Stimulated activated CD4-positive, alpha-beta T cell treated with anti-CD3 and anti-CD28 coated beads, Interleukin-1b, Interleukin-23, amount 100 ng/mL, for 1 hour (primary cell): ENCODE measurements at places on chromosomes 12 and 14.

DNA sequence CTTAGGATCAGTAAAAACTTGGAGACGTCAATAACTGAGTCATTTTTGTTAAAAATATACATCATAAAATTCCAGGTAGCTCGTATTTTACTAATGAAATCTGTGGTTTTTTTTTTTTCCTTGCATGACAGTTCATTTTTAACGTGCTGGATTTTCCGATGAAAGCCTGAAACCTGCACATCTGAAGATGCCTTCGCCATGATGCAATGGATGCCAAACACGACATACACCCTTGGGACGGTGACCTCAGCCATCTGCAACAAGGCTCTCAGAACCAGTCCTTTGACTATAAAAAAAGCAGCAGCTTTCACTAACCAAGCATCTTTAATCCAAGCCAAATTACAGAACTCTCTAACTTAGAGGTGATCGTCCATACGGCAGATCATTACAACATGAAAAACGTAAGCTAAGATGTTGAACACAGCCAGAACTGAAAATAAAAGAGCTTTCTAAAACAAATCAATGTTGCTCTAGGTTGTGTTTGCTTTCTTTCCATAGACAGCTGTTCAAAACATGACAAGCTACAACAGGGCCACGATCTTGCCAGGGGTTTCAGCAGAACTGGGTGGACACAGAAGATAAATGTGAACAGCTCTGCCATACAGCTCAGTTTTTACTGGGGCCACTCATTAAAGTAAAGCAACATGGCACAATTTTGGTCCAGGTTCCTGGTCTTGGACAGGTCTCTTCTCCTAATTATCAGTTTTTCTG, 7.8 kb downstream of the NIN start:
- DNase-seq: no peak

DNA sequence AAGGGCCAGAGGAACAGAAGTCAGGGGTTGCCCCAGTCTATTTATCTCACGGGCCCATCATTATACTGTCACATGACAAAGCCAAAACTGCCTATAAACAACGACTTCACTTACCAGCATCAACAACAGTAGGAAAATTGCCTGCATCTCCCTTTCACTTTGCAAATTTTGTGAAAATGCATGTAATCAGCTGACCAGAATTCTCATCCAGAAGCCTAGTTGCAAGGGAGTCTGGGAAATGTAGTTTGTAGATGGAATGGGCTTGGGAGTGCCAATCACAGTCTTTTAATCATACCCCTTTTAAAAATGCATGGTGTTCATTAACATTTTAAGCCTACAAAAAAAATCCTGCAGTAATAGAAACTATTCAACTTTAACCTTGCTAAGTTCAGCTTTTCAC, 369.3 kb upstream of the TMPO start:
- DNase-seq: no peak

DNA sequence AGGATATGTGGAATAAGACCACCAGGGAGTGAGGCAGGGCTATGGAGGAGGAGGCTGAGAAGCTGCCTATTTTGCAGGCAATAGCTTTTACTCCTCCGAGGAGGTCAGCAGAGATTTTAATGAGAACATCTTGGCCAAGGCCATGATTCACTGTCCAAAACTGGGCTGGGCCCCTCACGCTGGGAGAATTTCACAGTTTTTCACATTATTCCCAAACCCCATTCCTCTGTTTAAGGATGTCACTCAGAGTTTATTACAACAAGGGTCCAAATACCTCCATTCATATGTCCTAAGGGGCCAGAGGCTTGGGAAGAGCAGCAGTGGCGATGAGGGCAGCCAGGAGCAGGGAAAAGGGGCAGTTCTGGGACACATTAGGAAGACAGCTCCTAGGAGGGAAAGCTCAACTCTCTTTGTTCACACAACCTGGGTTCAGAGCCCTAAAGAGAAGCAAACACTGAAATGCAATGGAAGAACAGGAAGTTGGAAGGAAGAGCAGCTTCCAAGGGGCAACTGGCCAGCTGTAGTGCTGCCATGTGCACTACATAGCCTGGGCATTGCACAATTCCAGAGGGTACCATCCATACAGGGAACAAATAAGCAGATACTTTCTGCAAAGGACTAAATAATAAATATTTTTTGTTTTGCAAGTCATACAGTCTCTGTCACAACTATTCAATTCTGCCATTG, 283.2 kb downstream of the NUAK1 start:
- no peak for DNase-seq

DNA sequence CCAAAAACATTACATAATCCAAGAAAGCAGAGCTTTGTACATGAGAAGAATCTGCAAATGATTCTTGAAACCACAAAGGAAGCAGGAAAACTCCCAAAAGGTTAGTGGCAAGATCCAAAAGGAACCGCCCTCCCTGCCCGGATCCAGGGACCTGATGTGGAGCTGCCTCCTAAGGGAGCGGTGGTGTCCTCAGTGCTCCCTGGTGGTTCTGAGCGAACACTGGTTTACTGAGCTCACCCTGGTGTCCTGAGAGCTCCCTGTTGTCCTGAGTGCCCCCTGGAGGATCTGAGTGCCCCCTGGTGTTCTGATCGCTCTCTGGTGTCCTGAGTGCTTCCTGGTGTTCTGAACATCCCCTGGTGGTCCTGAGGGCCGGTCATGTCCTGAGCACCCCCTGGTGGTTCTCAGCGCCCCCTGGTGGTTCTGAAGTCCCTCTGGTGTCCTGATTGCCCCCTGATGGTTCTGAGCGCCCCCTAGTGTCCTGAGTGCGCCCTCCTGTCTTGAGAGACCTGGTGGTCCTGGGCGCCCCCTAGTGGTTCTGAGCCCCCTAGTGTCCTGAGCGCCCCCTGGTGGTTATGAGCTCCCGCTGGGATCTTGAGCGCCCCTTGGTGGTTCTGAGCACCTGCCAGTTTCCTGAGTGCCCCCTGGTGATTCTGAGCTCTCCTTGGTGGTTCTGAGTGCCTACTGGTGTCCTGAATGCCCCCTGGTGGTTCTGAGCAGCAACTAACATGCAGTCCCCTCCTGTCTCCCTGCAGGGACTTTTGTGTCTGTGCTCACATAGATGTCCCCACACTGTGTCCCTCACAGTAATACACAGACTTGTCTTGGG, 891.1 kb downstream of the TMEM121 start:
- peak; percentile 94 for DNase-seq

DNA sequence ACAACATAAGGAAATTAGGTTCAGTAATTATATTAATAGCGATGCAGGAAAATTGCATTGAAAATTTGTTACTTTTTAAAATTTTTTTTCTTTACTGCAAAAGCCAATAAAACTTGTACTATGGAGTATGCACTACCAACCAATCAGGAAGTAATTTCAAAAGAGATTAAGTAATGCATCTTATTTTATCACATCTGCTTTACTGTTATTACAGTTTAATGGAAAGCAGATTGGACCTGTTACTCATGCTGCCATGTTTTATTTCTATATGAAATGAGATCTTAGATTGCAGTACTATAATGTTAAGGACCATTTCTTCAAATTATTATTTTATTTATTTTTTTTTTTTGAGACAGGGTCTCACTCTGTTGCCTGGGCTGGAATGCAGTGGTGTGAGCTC, 1.7 kb upstream of the STRN3 start:
- DNase-seq: no peak

- DNase-seq: peak; percentile 39
These were observed 1.6 kb downstream of the SUDS3 start for GRCh38 chr12:118377884-118378470.

DNA sequence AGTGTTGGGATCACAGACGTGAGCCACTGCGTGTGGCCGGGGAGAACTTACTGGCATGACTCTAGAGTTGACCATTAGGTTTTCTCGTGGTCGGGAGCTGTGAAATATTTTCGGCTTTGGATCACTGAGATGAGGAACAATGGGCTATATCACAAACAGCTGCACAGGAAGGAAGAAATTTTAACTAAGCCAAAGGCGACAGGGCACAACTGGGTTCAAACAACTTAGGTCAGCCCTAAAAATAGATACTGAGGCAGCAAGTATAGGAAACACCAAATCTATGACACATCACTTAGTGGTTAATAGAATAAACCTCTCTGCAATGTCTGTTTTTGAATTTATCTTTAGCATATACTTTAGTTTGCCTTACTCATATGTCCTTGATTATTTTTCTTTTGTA, 162.9 kb downstream of the LRIG3 start:
- no peak for DNase-seq

DNA sequence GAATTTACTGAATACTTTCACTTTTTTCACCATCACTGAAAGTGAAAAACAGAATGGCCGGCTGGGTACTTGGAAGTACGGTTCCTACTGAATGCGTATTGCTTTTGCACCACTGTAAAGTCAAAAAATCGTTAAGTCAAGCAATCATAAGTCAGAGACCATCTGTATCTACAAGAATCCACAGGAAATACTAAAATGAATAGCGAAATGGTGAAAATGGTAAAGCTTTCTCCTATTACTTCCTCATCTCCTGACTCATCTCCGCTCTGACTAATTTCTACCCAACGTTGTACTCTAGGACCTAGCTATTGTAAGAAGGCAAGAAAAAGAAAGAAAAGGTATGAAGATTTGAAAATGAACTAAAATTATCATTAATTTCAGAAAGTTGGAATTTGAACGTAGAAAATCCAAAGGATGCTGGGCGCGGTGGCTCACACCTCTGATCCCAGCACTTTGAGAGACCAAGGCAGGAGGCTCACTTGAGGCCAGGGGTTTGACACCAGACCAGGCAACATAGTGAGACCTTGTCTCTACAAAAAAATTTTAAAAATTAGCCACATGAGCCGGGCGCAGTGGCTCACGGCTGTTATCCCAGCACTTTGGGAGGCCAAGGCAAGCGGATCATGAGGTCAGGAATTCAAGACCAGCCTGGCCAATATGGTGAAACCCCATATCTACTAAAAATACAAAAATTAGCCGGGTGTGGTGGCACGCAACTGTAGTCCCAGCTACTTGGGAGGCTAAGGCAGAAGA, 5.3 kb upstream of the CDCA4 start:
- DNase-seq: no peak

DNA sequence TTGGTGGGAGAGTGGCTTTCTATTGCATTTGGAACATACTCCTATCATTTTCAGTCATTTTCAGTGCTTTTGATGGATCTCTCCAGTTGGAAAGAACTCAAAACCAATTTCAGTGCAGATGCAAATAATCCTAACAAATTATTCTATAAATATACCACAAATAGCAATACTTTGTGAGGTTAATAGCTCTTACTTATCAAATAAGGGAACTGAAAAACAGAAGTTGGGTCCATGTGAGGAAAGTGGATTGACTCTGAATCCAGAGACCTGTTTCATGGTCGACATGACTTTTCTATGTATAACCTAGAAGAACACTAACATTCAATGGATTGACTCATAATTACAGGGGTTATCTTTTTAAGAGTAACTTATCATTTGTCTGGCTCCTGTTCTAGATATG, 248.6 kb downstream of the EGLN3 start:
- no peak for DNase-seq

- no peak for DNase-seq
These were observed 140.8 kb downstream of the DAD1 start for GRCh38 chr14:22448035-22448904.

DNA sequence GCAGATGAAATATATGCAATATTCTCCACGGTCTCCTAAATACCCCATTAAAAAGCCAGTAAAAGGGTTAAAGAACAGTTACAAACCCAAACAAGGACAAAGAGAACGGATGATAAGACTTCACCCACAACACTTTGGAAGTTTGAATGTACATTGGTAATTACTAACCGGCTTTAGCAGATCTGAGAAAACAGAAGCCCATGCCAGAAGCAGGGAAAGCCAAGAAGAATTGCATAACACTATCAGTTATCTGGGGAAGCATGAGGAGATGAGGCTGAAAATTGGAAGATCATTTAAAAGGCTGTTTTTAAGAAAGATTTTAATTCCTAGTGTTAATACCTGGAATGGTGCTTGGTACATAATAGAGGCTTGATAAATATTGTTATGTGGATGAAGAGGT, 55.6 kb upstream of the MYBPC1 start:
- DNase-seq: no peak

- no peak for DNase-seq
These were observed 134.1 kb downstream of the KCNA5 start for GRCh38 chr12:5177731-5178130.

DNA sequence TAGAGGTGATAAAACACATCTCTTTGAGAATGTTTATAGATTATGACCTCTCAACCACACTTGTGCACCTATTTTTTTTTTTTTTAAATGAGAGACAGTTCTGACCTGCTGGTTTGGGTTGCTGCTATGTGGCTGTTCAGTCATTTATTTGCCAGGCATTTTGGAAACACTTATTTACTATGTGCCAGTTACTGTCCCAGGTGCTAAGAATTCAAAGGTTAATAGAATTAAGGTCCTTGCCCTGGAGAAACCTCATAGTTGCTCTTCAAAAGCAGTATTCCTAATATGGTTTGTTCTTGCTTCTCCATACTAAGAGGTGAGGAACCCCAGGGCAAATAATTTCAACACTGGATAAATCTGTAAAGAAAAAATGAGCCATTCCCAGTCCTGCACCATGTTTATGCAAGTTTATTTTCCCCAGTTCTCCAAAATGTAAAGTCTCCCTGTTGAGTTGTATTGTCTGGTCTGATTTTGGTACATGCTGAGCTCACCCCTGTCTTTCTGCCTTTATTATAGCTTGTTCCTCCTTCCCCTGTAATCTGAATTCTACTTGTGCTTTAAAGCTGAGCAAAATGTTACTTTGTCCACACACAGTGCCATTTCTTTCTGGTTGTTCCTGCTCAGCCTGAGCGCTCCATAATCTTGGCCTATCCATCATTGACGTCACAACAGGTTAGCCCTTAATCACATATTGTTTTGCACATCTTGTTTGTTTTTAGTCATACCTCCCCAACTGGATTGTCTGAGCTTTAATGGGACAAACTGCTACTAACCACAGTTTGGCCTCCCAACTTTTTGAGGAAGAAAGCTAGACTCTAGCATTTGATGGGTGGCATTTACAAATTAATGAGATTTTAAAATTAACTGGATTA, 56.7 kb downstream of the SRGAP1 start:
- DNase-seq: no peak

DNA sequence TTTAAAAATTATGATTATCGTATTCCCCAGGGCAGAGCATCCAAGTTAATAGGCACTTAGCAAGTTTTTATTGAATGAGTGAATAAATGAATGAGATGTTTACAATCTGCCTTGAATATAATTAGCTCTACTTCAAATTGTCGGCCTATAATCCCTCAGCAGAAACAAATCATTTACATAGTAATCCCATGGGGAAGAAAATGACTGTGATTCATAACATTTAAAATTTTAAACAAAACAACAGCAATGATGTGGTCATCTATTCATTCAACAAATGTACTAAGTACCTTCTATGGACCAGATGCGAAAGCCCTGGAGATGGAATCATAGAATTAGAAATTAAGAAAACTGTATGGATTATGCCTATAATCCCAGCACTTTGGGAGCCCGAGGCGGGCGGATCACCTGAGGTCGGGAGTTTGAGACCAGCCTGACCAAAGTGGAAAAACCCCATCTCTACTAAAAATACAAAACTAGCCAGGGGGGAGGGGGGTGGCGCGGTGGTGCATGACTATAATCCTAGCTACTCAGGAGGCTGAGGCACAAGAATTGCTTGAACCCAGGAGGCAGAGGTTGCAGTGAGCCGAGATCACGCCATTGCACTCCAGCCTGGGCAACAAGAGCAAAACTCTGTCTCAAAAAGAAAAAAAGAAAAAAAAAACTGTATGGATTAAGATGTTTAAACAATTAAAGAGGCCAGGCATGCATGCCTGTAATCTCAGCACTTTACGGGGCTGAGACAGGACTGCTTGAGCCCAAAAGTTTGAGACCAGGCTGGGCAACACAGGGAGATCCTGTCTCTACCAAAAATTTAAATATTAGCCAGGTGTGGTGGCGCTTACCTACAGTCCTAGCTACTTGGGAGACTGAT, 17.7 kb upstream of the MDM2 start:
- DNase-seq: no peak

- DNase-seq: no peak
These were observed 46.7 kb downstream of the TESC start for GRCh38 chr12:117052386-117053049.

- no peak for DNase-seq
These were observed 68.4 kb upstream of the PTGR2 start for GRCh38 chr14:73783107-73783727.
